ENCODE measurements at places on chromosomes 5 and 9.

DNA sequence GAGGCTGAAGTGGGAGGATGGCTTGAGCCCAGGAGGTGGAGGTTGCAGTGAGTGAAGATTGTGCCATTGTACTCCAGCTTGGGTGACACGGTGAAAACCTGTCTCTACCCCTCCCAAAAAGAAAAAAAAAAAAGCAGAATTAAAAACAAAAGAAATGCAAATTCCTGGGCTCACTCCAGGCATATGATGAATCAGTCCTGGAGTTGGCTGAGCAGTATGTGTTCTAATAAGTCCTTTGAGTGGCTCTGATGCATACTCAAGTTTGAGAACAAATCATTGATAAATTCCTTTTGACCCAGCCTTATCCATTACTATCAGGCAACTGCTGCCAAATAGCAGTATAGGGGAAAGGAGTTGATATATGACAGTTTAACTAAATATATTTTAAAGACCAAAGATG, 28.3 kb downstream of the UHRF2 start:
- DNase-seq = no peak

DNA sequence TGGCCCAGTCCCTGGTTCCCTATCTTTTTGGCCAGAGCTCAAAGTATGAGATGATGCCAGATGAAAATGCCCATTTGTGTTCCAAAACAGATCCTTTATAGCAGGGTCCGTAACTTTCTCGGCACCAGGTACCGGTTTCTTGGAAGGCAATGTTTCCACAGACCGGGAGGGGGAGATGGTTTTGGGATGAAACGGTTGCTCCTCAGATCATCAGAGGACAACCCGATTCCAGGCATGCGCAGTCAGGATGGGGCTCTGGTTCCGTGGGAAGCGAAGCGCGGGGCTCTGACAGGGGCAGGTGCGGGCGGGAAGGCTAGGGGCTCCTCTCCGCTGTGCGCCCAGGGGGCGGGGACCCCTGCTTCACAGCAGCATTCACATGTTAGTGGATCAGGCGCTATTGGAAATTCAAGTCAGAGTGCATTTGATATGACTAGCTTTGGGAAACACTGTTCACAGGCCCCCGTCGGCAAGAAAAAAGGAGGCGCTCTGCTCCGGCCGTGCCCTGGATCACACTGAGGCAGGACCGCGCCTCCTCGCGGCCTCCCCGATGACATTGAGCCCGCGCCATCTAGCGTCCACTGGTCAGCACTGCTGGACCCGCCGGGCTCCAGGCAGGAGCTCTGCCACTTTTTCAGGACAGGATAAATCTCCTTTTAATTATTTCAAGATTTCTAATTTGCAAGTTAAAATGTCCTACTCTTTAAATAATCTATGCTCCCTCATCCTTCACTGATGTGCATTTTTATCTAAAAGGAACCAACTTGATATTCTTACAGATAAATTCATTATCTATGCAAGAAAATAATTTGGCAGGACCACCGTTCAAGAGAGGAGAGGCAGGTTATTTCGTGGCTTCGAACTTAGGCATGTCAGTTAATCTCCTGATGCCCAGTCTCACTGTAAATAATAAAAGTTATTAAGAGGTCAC, 190.0 kb downstream of the FANCC start:
- DNase-seq = peak; percentile 86

GRCh38 chr9:92236465-92236864, 57.0 kb downstream of the IARS1 start:
- DNase-seq = no peak

- peak; percentile 53 for DNase-seq
These were observed 64.9 kb upstream of the OSMR start for GRCh38 chr5:38780945-38781344.

DNA sequence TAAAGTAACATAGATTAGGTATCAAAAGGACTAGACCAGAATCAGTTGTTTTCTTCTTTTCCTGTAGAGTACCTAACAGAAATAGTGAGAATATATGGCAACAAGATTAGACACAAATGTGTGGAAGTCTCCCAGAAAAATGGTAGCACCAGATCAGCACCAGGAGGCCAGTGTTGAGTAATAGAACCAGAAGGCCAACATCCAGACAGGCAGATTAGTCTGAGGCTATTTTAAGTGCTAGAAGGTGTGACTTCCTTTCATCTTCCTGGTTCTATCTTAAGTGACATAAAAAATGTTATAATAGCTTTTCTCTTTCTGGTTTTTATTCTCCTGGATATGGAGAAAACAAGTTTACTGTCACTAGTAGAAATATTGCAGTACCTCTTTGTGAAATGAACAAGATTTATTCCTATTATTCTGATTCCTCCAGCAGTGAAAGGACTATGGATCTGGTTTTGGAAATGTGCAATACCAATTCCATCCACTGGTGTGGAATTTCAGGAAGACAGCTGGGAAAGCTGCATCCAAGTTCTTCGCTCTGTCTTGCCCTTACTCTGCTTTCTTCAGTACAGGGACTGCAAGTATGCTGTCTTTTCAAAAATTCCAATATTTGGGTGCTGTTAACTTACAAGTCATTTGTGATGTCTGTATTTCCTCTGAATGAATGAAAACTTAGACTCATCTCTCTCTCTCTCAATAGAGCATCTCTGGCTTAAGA, 39.1 kb downstream of the SHLD3 start:
- no peak for DNase-seq

DNA sequence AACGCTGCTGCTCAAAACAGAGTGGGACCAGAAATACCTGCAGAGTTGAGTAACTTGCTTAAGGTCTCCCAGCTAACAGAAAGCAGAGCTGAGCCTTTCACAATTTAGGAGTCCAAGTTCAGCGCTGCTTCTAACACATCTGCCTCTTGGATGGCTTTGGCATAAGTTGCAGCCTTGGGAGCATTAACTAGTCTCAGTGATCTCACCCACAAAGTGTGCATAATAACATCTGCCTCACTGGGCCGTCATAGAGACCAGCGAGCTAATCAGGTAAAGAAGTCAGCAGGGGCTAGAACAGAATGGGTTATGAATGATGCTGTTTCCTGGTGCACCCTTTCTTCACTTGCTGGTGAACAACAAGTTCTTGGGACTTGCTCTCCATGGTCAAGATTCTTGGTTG, 36.5 kb downstream of the WWC1 start:
- DNase-seq = no peak

DNA sequence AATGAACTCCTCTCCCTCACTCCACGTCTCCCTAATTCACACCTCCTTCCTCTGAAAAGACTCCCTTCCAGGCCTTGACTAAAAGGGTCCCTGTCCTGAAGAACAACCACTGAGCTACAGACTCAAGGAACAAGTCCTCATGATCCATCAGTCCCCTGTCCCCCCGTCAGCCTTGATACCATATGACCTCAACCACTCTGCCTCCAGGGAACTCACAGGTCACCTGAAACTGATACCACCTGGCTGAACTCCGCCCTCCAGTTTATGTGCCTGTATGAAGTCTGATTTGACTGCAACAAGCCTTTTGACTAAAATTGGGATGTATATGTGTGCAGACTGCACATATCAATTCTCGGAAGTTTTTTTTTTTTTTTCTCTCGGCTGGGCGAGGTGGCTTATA, 88.7 kb downstream of the UGCG start:
- no peak for DNase-seq

DNA sequence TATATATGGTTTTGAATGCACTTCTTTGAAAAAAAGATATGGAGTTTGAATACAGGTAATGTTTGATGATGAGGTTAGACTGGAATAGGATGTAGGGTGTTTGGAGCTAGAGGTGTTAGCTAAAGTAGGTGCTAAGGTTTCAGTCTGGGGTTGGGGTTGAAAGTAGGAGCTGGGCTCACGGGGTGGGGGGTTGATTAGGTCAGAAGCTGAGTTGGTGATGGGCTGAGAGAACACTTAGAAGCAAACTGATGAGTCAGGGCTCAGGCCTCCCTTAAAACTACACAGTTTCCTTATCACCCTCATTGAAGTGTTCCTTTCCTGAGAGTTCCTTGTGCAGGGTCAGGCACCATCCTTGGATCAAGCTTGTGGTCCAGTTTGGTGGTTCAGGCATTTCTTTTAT, 308.8 kb upstream of the ADAMTS16 start:
- no peak for DNase-seq

GRCh38 chr5:131209506-131210150, 38.9 kb downstream of the LYRM7 start:
- DNase-seq = peak; percentile 46

GRCh38 chr5:40266952-40267351, 412.8 kb upstream of the PTGER4 start:
- no peak for DNase-seq

DNA sequence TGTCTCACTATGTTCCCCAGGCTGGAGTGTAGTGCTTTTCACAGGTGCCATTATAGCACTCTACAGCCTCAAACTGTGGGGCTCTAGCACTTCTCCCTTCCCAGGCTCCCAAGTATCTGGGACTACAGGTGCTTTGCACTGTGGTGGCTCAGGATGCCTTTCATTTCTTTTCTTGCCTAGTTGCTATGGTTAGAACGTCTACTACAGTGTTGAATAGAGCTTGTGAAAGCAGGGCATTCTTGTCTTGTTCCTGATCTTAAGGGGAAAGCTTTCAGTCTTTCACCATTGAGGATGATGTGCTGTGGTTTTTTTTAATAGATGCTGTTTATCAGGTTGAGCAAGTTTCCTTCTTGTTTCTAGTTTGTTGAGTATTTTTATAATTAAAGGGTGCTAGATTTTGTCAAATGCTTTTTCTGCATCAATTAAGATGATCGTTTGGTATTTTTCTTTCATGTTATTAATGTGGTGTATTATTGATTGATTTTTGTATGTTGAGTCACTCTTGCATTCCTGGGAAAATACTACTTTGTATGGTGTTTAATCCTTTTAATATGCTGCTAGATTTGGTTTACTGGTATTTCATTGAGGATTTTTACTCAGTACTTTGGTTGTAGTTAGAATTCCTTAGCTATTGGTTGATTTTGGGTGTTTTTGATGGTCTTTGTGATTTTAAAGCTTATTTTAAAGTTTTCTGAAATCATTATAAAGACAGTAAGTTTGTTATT, 35.6 kb downstream of the GPBP1 start:
- no peak for DNase-seq

- DNase-seq = no peak
These were observed 590.8 kb upstream of the BRINP1 start for GRCh38 chr9:119959846-119960545.

DNA sequence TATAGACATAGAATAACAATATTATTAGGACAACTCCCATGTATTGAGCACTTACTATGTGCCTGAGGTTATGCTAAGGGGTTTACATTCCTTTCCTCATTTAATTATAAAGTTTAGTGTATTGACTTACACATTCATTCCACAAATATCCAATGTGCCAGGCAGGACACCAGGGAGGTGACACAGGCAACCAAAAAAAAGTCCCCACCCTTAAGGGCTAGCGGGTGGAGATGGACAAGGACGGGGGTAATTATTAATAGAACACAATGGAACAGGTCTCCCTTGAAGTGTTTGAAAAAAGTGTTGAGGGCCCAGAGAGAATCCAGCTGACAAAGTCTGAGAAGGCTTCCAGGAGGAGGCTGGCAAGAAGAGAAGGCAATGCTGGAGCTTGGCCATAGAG, 5.7 kb downstream of the TBC1D2 start:
- DNase-seq = no peak

- no peak for DNase-seq
These were observed 118.5 kb upstream of the PTPN3 start for GRCh38 chr9:109616571-109617120.

- no peak for DNase-seq
These were observed 136.1 kb upstream of the RUSC2 start for GRCh38 chr9:35353731-35354365.

- no peak for DNase-seq
These were observed 37.7 kb downstream of the UGT3A2 start for GRCh38 chr5:36028816-36029465.

- no peak for DNase-seq
These were observed 9.2 kb downstream of the GALNT10 start for GRCh38 chr5:154199671-154200220.

- DNase-seq = no peak
These were observed 22.1 kb downstream of the IQGAP2 start for GRCh38 chr5:76425146-76425545.

- no peak for DNase-seq
These were observed 161.9 kb downstream of the ZSWIM6 start for GRCh38 chr5:61493973-61494372.

- DNase-seq = no peak
These were observed 117.2 kb upstream of the LIFR start for GRCh38 chr5:38673671-38674071.

- no peak for DNase-seq
These were observed 150.0 kb downstream of the COL23A1 start for GRCh38 chr5:178440181-178440580.

DNA sequence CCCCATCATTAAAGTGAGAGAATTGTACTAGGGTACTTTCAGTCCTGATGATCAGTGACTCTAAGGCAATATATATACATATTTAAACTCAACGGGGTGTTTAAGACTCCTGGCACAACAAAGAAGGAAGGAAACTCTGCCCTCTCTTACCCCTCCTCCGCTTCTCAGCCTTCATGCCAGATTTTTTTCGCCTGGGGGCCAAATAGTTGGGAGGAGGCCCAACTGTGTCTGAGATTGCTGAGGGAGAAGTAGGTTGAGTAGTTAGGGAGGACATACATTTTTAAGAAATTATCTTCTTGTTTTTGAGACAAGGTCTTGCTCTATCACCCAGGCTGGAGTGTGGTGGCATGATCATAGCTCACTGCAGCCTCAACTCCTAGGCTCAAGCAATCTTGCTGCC, 127.7 kb upstream of the SHB start:
- no peak for DNase-seq

GRCh38 chr5:149730620-149731331, 666 bp downstream of the PPARGC1B start:
- peak; percentile 70 for DNase-seq

GRCh38 chr9:124208571-124208970, 49.2 kb upstream of the NEK6 start:
- no peak for DNase-seq

GRCh38 chr9:115633104-115633503, 515.1 kb upstream of the TNC start:
- DNase-seq = no peak

DNA sequence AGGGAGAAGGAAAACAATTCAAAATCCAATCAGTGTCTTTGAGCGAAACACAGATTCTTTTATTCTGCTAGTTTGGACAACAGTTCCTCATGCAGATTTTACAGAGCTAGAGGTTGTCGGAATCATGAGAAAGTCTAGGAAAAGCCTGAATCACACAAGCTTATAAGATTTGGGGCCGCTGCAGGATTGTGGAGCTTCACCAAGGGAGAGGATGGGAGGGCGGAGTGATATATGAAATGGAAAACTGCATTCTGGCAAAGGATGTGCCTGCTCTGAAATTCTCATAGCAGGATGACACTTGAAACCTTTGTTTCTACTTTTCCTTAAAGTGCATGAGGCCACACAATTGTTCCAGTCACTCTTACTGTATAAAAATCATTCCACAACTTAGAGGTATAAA, 134.3 kb downstream of the OR2K2 start:
- DNase-seq = no peak

- DNase-seq = no peak
These were observed 72.5 kb downstream of the AUH start for GRCh38 chr9:91289244-91289643.

- DNase-seq = no peak
These were observed 540.8 kb downstream of the PRELID2 start for GRCh38 chr5:145294331-145294730.

- no peak for DNase-seq
These were observed 234.8 kb upstream of the WWC1 start for GRCh38 chr5:168056499-168057182.

Measured in colonic mucosa (tissue), 4 donors.